Renal cortex interstitium (tissue), 15 donors: ENCODE measurements at places on chromosomes 1 and 21. TPM values are rescaled to one million over a fixed set of nuclear protein-coding genes. Genes with fewer than 3 reads are reported as not detected.

APOBEC4 gene
- polyA plus RNA-seq = not detected

GRCh38 chr1:207695891-207696290 lies 51.0 kb downstream of the CR1L start:
- DNase-seq = no peak

AADACL4 gene
- 2.0 TPM for polyA plus RNA-seq

GRCh38 chr1:235566084-235566483 lies 61.8 kb upstream of the B3GALNT2 start:
- no peak for DNase-seq

DNA sequence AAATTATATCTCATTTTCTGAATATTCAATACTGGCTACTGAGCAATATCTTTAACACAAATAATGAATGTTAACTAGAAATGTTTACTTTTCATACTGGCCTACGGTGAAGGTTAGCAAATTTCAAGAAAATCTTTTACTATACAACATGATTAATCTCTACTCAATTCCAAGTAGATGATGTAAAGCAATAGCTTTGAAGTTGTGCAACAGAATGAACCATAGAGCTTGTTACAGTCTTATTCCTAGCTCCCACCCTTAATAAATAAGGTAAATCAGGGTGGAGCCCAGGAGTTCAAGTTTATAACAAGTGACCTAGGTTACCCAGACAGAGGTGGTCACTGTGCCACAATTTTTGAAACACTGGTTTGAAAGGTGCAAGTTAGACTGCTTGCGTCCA lies 1678.1 kb downstream of the KCNT2 start:
- DNase-seq = no peak

DNA sequence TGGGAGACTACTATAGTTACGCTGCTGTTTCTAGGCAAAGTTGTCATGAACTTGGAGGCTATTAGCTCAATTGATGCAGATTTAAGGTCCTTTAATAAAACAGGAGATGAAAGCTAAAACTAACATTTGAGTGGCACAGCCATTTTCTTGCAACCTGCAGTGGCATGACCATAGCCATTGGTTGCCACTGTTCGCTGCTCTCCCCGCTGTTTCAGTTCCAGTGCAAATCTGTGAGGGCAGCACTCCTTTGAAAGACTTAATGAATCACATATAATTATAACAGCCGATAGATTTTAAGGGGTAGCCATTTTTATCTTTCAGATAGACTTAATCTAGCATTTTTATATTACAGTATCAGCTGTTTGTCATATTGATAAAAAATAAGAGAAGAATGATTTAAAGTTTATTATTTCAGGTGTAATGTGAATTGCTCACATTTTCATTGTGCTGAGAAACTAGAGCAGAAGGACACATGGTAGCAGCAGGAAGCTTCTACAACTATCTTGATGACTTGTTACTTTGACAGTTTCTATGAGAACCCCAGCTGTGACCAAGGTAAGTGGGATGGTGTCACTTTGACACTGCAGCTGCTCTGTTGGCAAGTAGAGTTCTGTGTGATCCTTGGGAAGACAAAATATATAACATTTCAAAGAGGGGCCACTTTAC lies 203.7 kb downstream of the PLA2G4A start:
- no peak for DNase-seq

DNA sequence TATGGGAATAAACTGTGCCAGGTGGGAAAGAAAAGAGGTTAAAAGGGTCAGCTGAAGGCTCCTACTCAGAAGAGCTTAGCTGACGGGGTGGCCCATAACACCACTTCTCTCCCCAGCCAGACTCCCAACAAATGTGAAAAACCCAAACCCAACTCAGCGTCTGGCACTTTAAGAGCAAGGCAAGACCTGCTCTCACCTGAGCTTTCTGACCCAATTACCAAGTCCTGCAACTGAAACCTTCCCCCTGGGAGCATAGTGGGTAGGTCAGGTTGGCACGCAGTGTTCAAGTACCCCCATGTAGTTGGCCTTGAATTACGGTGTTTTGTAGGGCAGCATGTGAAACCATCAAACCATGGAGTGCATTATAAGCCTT lies 3.2 kb downstream of the IRF6 start:
- DNase-seq = no peak

DNA sequence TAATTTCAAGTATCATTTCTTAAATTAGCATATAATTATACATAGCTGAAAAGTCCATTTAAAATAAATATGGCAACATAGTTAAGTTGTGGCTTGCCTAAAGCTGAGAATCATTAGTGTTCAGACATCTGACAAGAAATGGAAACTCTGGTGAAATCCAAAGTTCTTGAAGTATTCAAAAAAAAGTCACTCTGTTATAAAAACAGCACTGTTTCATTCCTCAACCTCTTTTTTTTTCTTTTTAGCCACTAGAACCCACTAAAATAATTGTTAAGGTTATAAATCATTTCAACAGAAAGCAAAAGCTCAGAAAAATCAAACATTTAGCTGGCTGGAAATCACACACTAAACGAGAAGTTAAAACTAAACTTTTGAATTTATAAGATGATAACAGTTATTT lies 476.7 kb downstream of the LTN1 start:
- DNase-seq = no peak

GRCh38 chr1:113128116-113128515 lies 55.1 kb downstream of the LRIG2 start:
- DNase-seq = no peak

SZRD1 gene
- polyA plus RNA-seq = 102 TPM

GRCh38 chr1:66283622-66284041 lies 250.3 kb upstream of the SGIP1 start:
- DNase-seq = no peak

MAP10 gene
- 6.4 TPM for polyA plus RNA-seq

- no peak for DNase-seq
These were observed 78.8 kb upstream of the PPM1J start for GRCh38 chr1:112793631-112794565.

GRCh38 chr1:54850069-54850730 lies 36.8 kb downstream of the DHCR24 start:
- no peak for DNase-seq

GRCh38 chr1:88247666-88248065 lies 436.4 kb upstream of the PKN2 start:
- no peak for DNase-seq

GRCh38 chr21:21297211-21297610 lies 299.0 kb downstream of the NCAM2 start:
- no peak for DNase-seq

DNA sequence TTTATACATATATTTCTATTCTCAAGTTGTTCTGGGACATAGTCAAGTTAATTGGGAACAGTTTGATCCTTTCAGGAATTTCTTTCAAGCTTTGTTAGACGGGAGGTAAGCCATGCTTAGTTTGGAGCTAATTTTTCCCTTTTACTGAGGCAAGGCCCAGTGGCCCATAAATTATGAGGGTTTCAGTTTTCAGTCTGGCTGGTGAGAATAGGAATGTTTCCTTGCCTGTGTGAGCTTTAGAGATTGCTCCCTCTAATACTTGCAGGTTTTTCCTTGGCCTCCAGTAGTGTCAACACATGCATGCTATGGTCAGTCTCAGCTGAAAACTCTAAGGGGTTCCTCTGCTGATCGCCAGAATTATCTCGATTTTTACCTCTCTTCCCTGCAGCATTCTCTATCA lies 14.1 kb upstream of the PHGDH start:
- no peak for DNase-seq

RAB3B gene
- 6.1 TPM for polyA plus RNA-seq

DNA sequence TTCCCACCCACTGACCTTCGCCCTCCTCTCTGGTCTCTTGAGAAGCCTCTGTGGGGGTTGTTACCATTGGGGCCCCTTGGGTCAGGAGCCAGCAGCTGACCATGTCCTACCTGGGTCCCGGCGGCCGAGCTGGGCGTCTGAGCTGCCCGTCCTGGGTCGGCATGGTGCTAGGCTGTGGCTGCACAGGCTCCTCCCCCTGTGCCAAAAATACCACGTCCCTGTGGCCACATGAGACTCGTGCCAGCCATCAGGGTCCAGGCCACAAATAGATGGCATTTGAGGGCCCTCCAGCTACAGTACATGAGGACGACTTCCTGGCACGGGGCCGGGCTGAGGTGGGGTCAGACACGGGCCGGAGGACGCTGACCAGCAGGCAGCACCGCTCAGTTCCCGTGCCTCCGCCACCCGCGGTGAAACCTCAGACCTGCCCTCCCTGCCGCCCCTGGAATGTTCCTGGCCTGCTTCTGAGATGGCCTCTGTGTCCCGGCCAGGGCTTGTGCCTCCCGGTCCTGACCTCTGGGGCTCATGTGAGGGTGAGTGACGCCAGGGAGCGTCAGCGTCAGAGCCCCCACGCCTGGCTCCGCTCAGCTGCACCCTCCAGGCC lies at the start of gene PERM1:
PERM1 (minus strand) TSS at position 139 of the 604 bp plus-strand sequence. CDS start 1,064 bp downstream, outside the sequence.
- no peak for DNase-seq

DNA sequence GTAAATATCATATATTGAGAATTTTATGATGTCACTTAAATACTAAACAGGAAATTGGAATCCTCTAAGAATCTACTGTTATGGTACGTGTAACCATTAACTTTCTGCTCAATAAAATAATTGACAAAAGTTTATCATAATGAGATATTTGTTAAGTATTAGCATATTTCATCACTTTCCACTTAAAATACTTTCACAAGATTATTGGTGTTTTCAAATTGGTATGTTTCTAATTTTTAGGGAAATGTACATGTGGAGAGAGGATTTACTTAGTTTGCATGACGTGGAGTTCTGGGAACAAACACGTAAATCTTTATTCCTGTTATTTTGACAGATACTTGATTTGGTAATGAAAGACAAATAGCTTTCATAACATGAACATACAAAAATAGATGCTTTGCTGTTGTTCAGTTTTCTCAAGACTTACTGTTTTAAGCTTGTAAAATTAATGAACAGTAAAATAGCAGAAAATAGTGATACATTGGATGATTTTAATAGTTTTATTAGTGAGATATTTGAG lies 1.6 kb downstream of the SRSF11 start:
- no peak for DNase-seq

DNA sequence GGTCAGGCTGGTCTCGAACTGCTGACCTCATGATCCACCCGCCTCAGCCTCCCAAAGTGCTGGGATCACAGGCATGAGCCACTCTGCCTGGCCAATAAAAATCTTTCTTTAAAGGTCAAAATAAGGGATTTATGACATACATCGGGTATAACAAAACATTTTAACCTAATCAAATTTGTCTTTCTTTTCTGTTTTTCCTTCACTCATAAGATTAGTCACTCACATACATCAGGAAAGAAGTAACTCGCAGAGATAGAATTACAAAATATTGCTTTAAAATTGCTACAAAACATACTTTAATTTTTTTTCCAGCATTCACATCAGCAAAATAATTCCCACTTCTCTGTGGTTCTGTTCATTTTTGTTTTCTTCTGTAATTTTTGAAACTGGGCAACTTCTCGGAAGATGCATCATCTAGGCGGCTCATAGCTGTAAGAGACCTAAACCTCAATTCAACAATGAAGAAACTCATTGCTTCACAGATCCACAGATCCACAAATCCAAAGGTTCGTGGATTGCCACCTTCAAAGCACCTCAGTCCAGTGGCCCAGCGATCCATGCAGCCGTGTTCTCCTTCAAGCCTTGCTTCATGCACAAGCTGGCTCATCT lies 39.7 kb downstream of the NEK2 start:
- no peak for DNase-seq

DNA sequence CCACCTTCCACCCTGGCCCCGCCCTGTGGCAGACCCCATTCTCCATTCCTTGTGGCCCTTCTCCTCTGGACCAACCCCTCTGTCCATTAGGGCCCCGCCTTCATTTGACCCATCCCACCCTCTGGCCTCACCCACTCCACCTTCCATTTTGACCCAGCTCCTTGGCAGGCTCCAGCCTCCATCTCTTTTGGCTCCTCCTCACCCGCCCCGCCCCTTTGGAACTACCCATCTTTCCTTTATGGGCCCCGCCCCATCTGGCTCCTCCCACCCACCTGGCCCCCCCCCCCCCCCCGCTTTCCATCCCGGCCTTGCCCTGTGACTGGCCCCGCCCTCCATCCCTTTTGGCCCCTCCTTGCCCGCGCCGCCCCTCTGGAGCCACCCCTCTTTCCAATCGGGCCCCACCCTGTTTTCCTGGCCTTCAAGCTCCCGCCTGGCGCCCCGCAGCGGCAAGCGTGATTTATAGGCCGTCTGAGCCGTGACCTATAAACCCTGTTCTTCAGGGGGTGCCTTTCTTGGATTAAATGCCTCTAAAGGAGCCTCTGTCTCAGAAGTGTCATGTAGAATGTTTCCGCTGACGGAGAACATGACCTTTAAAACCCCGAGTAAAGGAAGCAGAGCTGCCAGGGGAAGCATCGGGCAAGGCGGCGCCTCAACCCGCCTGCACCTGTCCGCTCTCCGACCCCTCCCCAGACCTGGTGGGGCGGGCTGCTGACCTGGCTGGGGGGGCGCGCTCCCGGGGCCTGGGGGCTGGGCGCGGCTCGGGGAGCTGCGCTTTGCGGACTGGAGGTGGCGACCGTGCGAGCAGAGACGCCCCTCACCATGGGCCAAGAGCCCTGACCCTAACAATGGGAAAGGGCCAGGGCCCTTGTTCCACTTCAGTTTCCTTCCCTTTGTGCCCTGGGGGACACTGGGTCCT lies 178.0 kb downstream of the CAMTA1 start:
- DNase-seq = no peak

BTBD8 gene
- 7.7 TPM for polyA plus RNA-seq

- no peak for DNase-seq
These were observed 622.9 kb upstream of the ADGRL4 start for GRCh38 chr1:79629414-79629813.

DNA sequence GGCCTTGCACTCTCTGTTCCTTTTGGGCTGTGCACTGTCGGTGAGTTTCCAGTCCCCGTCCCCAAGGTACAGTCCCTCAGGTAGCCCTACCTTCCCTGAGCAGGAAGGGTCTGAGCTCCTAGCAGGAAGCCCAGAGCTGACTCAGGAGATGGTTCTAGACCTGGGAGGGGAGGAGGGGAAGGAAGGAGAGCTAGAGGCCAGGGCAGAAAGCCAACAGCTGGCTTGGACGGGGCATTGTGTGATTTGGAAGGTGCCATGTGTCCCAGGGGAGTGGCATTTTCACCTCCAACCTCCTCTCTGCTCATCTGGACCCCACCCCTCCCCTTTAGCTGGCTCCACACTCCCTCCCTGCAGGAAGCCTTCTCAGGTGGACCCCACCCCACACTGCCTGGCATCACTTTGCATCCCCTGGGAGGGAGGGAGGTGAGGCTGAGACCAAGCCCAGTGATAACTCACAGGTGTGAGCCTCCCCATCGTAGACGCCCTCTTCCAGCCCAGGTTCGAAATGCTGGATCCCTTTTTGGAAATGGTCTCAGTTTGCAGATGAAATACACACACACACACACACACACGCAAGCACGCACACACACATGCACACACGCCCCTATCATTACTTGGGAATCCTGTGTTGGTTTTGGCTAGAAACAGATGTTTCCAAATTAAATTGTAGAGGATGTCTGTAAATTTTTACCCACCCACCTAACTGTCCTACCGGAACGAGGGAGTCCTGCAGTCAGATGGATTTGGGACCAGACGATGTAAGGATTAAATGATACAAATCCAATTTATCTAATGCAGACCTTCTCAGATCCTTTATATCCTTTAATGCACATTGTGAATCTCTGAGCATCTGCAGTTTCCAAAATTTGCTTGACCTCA lies 19.7 kb upstream of the IFNLR1 start:
- no peak for DNase-seq
